ENCODE measurements at places on chromosomes 6 and 20.

- no peak for DNase-seq
These were observed 291.9 kb upstream of the PRDM1 start for GRCh38 chr6:105794239-105794638.

- no peak for DNase-seq
These were observed 58.1 kb downstream of the RNF144B start for GRCh38 chr6:18445228-18445627.

GRCh38 chr6:161214722-161215121 lies 59.1 kb downstream of the AGPAT4 start:
- no peak for DNase-seq

DNA sequence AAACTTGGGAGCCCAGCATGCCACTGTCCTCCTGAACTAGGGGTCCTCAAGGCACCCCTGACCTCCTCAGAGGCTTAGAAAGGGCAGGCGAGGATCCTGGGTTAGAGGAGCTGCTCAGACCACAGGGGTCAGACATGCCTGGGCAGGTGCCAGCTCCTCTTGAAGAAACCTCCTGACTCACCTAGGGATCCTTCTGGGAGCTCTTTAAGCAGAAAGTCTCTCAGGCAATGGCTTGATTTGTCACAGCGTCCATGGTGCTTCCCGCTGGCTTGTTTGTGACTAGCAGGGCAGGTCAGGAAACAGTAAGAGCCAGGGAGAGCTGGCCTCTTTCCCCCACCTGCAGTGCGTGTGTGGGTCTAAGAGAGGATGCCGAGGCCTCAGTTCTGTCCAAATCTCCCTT lies 174.5 kb upstream of the SNX9 start:
- no peak for DNase-seq

DNA sequence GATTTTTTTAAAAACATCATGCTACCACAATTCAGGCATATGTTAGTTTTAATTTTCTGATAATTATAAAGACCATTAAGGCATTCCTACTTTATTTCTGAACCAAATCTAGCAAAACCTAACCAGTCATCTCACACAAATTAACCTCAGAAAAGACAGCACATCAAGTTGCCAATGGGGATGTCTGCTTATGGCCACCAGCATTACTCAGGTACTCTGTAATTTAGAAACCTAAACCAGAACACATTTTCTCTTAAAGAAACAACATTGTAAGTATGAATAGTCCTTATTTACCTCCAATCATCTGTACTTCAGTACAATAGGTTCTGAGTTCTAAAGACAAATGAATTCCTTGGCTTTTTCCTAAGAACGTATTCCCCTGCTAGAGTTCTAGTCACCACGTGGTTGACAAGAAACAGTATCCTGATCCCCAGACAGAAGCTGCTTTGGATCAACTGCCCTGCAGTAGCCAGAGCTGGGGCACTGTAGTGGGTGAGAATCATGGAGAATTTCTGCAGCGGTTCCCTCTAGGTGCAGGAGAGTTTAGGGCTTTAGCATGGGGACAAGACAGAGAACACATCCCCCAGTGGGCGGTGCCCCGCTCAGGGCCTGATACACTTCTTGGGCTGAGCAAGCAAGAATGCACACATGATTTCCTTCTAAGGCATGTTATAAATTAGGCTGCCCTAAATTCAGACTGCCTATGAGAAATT lies 15.4 kb downstream of the GCLC start:
- DNase-seq, result no peak

DNA sequence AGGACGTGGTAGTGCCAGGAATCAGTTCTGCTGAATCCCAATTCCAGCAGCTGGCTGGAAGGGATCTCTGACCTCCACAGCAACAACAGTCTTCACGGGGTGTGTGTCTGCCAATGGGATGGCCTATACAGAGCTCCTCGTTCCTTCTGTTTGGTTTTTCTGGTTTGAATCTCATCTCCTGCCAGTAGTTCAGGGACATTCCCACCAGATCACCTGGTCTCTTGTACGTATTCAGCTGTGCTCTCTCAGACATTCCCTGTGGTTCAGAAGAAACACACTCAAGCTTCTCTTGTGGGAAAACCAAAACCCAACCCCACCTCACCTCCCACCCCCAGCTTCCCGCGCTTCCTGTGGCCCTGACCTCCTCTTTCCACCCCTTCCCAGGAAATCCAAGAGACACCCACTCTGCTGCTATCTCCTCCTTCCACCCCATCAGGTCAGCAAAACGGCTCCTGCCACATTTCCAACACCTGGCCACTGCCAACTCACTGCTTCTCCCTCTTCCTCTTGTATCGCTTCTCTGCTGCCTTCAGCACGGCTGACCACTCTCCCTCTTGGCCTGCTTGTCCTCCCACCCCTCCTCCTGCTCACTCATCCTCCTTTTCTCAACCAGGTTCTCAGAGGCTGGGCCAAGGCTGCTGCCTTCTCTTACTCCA lies 63.3 kb upstream of the PTGIS start:
- DNase-seq, result no peak

DNA sequence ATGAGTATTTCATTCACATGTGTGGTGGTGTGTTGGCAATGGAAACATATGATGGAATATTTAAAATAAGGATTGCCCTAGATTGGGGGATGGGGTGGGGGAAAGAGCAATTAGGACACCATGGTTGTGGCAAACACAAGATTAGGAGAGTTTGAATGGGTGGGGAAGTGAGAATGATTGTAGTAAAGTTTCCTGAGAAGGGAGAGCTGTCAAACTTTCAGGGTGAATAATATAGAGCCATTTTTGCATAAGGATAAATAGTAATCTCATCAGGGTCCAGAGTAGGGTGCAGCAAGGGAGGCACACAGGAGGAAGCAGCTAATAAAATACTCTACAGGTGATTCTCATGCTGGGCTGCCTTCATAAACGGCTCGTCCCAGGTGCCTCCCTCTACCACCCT lies 294.9 kb upstream of the MARCKS start:
- no peak for DNase-seq

DNA sequence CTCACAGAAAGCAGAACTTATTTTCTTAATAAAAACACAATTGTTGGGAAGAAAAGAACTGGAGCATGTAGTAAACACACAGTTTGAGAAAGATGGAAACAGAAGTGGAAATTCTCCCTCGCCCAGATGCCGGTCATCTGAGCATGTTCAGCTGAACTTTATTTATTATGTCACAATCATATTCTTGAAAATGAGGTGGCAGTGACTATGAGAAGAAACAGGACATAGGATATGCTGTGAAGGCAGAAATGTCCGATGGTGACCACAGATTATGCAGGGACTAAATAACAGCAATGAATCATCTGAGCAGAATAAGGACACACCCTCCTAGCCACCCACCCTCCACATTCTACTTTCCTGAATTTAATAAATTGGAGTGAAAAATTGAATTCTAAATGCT lies 425.3 kb upstream of the NOX3 start:
- DNase-seq, result no peak

DNA sequence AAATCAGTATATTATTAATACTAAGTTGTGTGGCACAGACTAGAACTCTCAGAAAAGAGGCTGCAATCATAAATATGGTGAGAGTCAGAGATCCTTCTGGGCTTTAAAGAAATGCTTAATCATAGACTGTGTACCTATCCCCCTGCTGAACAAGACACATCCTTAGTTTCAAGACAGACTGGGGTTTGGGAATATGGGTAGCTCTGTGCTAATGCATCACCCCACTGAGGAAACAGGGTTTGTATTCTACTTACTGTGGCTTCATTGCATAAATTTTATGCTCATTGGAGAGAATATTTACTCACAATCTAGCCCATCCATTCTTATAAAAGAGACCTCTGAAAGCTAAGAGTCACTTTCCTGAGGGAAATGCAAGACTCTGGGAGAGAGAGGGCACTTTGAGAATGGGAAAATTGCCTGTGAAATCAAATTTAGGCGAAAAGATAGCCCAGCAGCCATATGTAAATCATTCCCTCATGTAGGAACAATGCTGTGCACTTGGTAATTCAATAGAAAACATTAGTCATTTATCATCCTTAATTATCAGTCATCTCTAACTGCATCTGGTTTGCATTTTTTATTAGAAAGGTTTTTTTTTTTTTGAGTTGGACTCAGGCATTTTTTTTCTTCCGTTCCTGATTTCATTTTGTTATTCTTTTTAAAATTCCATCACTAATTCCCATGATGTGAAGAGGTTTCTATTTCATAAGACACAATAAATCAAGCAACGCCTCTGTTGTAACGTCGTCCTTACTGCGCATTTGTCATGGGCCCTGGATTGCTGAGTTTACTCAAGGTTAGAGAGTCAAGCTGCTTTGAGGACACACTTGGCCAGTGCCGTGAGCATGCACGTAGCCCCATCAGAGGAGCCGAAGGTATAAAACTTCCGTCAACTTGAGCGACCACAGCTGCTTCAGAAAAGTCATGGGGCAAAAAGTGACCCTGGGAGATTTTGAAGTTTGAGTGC lies 91.8 kb downstream of the TRMT11 start:
- DNase-seq, result no peak

DNA sequence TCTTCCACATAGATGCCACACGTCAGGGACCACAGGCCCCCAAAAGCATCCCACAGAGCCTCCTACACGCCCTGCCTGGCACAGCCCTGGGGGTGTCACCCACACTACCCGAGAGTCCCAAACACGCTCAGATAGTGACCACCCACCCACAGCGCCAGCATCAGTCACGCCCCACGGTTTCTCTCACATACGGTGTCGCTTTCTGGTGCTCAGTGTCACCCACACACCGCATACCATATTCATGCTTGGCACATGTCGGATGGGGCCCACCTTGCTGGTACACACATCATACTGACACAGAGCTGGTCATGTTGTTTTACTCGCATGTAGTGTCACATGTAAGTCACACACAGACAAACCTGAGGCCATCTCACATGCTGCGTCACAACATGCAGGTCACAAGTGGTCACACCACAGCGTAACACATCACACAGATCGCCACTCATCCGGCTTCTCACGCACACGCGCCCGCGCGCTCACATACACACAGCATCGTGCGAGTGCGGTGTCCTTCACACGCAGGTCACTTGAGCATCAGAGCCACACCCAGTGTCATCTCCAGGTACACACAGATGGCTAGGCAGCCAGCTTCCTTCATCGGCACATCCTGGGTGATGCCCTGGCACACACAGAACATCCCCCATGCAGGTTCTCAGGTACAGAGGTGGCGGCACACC lies 3.4 kb downstream of the TEAD3 start:
- no peak for DNase-seq

GRCh38 chr20:35240811-35241293 lies 14.4 kb downstream of the MMP24 start:
- no peak for DNase-seq

- no peak for DNase-seq
These were observed 45.2 kb downstream of the PPP1R3G start for GRCh38 chr6:5130135-5130866.

- DNase-seq, result no peak
These were observed 74.6 kb downstream of the PERP start for GRCh38 chr6:138032571-138032970.
